H9 (cell line): ENCODE measurements at places on chromosomes 2 and 18. TPM values are rescaled to one million over a fixed set of nuclear protein-coding genes. Genes with fewer than 3 reads are reported as not detected.

Gene MC2R
- total RNA-seq, result not detected in 2 replicates

Gene BOLL
- total RNA-seq, result not detected in 2 replicates

Gene ERBB4
- total RNA-seq, result 0.04 and 0.22 TPM in 2 replicates

Gene STPG4
- 0.13 and 0.42 TPM in 2 replicates for total RNA-seq

Gene PDE11A
- 0.13 and 0.37 TPM in 2 replicates for total RNA-seq

Gene GULP1
- 124 and 140 TPM in 2 replicates for total RNA-seq
